Metanephros (tissue), 2 donors: ENCODE measurements at places on chromosomes 12 and 14. TPM values are rescaled to one million over a fixed set of nuclear protein-coding genes. Genes with fewer than 3 reads are reported as not detected.

Gene COCH
- total RNA-seq: 2.3 TPM

Gene PPFIBP1
- 137 TPM for total RNA-seq

Gene HOXC12
- total RNA-seq: not detected

Gene CD163L1
- total RNA-seq: 5.8 TPM

Gene NRIP2
- total RNA-seq: 8.4 TPM

Gene NTF3
- 5.7 TPM for total RNA-seq
